Stimulated activated CD8-positive, alpha-beta memory T cell treated with anti-CD3 and anti-CD28 coated beads, Interleukin-4, amount 100 ng/mL, for 1 hour (primary cell): ENCODE measurements at places on chromosomes 5 and 9.

GRCh38 chr9:99699396-99699795 lies 122.3 kb upstream of the NR4A3 start:
- DNase-seq = no peak

DNA sequence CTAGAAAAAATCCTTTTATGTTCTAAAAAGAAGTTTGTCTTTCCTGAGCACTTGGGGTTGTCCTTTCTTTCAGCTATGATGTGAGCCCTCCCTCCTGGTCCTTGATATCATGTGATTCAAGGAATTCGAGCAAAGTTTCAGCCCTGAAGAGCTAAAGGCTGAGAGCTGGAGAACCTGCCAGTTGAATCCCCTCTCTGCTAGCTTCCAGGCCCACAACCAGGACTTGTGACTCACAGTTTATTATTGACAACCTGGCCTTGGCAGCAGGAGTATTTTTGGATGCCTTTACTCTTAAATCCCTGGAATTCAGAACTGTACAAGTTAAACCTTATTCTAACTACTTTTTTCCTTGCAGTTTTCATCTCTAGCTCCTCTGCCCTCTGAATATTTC lies 182.8 kb downstream of the SPOCK1 start:
- no peak for DNase-seq

GRCh38 chr5:76514292-76514691 lies 108.9 kb downstream of the F2RL2 start:
- DNase-seq = no peak

DNA sequence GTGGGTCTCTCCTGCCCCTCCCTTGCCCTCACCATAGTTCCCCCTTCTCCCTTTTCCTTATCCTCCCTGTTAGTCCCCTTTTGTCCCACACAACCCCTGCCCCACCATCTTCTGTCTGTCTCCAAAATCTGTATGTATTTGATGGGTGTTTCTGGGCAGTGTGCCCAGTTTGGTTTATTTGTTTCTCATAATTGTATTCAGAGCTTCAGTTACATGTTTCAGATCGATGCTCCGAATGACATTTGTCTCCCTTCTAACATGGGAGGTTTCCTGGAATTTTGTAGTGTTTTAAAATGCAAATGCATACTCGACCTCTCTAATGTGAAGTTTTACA lies 22.2 kb downstream of the FBXL7 start:
- no peak for DNase-seq

DNA sequence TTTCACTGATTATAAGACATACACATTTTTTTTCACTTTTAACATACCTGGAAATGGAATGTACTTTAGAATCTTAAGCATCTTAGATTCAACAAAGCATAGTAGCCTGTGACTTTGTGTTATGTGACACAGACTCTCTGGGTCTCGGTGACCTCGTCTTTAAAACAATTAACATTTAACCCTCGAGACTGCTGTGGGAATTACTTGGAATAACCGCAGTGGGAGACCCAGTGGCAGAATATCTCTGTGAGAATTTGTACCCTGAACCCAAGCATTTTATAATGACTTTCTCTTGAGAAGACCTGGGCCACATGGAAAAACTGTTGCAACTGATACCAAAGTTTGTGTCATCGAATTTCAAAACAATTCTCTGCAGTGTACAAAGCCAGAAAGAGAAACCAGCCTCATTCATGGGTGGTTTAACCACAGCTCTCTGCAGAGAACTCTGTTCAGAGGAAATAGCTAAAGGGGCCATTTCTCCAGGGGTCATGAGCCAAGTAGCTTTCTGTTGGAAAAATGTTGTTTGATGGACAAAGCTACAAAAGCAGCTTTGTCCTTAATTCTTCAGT lies 10.0 kb upstream of the RETREG1 start:
- DNase-seq = no peak

GRCh38 chr5:147520450-147520849 lies 10.6 kb upstream of the DPYSL3 start:
- DNase-seq = no peak

DNA sequence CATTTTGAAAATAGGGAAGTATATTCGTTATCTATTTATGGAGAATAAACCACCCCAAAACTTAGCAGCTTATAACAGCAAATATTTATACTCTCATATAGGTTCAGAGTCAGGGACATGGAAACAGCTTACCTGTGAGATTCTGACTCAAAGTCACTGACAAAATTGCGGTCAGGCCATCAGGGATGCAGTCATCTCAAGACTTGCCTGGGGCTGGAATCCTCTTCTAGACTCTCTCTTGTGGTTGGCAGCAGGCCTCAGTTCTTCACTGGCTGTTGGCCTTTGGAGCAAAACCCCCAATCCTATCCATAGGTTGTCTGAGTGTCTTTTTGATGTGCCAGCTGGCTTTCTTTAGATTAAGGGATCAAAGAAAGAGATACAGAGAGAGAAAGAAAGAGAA lies 275.6 kb downstream of the SEC61B start:
- DNase-seq = no peak

DNA sequence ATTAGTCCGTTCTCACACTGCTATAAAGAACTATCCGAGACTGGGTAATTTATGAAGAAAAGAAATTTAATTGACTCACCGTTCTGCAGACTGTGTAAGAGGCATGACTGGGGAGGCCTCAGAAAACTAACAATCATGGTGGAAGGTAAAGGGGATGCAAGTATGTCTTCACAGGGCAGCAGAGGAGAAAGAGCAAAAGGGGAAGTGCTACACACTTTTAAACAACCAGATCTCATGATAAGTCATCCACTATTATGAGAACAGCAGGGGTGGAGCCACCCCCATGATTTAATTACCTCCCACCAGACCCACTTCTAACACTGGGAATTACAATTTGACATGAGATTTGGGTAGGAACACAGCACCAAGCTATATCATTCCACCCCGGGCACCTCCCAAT lies 26.6 kb downstream of the FST start:
- DNase-seq = no peak

DNA sequence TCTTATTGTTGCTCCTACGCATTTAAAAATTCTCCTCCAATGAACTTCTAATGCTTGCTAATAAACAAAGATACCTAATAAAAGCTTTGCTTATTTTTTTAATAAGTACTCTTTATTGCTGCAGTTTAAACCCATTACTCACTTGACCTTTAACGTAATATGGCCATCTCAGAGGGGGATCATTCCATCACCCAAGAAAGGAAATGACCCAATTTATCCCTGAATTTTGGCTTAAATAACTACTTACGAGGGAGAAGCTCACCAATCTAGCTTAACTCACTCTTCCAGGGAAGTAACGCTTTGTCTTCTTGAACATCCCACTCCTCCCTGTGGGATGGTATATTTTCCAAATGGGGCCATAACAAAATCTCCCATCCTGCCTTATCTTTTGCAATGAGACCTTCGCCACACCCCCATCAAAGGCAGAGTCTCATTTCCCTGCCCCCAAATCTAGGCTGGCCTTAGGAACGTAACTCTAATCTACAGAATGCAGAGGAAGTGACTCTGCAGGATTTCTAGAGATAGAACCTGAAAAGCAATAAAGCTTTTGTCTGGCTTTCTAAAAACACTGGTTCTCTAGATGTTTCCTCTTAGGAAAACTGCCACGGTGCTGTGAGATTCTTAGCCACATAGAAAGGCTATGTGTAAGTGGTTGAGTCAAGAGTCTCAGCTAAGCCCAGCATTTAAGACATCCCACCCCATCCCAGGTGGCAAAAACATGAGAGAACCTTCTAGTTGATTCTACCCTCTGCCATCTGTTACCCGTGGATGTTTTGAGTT lies 310.0 kb downstream of the ASTN2 start:
- no peak for DNase-seq

GRCh38 chr5:52339285-52339684 lies 448.4 kb upstream of the ITGA1 start:
- DNase-seq = no peak

- no peak for DNase-seq
Measured at GRCh38 chr5:168653626-168654025, 74.5 kb upstream of the PANK3 start.

- DNase-seq = no peak
Measured at GRCh38 chr9:129270205-129270604, 92.1 kb upstream of the IER5L start.

DNA sequence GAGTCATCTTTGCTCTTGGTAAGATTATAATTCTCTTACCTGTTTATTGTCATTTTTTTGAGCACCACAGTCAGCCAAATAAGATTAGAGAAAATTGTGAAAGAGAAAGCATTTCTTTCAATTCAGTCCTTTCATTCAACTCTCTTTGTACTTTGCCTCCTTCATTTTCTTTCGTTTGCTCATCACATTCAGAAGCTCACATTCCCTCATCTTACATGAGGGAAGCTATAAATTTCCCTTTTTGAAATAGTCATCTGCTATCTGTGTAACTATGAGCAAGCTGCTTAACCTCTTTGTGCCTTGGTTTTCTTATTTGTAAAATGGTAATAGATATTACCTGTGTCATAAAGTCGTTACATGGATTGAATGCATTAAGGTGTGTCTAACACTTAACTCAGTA lies 41.4 kb downstream of the PAM start:
- DNase-seq = no peak

DNA sequence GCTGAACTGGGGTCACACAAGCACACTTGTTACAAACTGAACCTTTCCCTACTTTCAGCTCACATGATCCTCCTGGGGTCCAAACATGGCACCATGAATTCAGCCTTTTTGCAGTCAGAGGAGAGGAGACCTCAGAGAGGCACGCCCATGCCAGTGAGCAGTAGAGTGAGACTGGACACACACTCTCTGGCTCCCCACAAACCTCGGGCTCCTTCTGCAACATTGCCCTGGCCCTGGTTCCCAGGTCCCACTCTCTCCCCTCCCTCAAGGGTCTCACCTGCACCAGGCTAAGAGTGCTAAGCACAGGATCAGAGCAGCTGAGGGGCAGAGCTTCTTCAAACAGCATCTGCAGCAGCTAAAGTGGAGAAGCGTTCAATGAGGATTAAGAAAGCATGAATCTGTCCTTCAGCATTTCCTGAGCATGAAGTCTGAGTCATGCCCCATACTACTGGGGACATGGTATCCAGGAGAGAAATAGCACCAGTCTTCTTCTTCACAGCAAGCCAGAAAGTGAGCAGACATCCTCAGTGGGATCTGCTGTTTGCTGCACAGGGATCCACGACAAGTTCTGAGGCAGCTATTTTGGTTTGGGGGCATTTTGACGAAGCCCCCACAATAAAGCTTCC lies 27.2 kb downstream of the SLC35A4 start:
- no peak for DNase-seq

- DNase-seq = peak; percentile 34
Measured at GRCh38 chr9:6757132-6757455, 679 bp upstream of the KDM4C start.

GRCh38 chr5:174816858-174817257 lies 92.5 kb downstream of the MSX2 start:
- DNase-seq = no peak

DNA sequence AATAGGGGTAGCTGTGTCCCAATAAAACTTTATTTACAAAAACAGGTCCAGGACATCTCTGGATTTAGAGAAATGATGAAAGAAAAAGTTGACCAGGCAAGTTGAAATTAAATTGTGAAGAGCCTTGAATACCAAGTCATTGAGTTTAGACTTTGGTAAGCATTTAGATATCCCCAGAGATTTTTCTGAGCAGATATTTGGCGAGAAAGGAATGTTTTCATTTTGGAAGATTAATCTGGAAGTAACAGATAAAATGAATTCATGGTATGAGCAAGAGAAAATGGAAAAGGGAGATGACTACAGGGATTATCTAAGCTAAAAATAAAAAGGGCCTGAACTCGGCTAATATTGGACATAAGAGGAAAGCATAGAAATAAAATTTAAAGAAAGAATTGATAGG lies 157.6 kb downstream of the ACTL7B start:
- DNase-seq = no peak

DNA sequence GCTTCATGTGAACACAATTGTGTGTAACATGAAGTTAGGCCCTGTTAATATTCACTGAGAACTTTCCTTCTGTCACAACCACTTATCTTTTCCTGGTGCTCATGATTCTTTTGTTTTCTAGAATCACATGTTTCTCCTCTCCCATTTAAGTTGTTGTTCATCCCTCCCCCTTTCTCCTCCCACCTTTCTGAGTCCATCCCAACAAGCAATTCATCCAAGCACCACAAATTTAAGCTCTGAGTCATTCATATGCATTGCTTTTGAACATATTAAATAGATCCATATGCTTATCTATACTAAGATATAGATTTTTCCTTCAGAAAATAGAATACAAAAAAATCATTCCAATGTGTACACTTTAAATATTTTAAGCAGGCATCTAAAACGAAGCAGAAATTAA lies 75.2 kb upstream of the NFIB start:
- DNase-seq = no peak

DNA sequence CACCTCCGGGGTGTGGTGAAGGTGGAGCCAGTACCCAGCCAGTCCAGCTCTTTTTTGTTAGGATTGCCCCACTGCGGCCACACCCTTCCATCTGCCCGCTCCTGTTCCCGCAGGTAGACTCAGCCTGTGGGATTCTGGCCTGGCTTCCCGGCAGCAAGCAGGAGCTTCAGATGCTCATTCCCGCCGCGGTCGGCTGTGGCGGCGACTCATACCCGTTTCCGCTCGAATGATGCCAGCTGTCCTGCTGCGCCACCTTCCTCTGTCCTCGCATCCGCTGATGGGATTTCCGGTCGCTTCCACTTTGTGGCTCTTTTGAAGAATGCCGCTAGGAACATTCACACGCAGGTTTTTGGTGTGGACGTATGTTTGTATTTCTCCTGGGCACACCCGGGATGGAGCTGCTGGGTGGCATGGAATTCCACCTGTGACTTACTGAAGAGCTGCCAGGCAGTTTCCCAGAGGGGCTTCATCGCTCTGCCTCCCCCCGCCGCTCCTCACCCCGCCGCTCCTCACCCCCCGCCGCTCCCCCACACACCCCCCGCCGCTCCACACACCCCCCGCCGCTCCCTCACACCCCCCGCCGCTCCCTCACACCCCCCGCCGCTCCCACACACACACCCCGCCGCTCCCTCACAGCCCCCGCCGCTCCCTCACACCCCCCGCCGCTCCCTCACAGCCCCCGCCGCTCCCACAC lies 60.3 kb downstream of the TENT4A start:
- no peak for DNase-seq

GRCh38 chr5:83548581-83548980 lies 77.0 kb downstream of the VCAN start:
- no peak for DNase-seq

DNA sequence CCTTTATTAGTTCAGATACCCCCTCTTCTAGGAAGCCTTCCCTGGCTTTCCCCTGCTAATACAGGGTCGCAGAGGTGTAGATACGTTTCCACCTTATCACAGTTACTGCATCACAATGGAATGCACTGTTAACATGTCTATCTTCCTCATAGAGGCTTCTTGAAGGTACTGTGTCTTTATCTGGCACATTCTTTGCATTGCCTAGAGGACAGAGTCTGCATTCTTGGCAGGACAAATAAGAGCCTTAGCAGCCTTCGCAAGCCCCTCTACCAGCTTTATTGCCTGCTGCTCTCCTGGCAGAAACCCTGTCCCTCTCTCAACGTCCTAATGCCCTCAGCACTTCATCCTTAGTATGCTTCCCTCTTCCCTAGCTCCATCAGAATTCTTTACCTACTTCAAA lies 31.6 kb downstream of the SLC1A3 start:
- no peak for DNase-seq

DNA sequence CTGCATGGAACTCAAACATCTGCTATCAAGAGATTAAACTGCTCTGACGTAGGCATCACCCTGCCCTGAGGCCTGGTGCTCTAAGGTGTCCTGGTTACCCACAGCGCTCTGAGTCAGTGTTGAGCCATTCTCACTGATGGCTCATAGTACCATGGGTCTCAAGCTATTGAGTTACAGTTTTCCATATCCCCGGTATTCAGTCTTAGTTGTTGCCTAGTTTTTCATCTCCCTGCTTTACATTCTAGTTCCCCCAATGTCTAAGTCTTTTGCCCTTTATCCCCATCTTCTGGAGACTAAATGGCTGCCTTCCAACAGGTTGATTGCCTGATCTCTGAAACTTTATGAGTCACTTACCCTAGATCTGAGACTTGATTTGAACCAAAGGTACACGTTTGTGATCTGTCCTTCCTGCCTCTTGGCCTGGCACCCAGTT lies 161.2 kb upstream of the PTGER4 start:
- no peak for DNase-seq
